BE2C (cell line): ENCODE measurements at places on chromosomes 6 and 20.
A peak's percentile ranks its signal among the peaks of the same experiment; 100 is the strongest.

DNA sequence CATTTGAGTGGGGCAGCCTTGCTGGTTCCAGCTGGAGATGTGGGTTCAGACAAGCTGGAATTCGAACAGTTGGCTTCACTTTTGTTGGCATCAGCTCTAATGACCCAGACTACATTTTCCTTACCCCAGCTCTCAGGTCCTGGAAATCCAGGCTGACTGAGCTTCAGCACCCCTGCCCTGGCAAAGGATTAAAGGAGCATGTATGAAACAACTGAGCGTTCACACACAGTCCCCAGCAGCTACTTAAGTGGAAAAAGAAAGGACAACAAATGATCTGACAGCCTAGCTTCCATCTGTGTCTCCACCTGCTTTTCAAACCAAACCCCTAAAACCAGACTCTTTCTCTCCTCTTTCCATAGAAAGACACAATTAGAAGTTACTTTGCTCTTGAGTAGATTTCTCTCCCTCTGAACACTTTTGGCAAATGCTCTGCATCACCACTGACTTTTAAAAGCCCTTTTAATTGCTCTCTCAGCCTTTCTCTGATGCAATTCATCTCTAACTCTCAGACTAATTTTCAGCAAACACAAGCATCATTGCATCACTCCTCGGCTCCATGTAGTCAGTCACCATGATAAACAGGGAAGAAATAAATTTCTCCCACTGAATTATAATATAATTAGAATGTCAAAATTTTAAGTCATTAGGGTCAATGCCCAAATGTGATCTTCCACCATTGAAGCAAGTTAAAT, 28.1 kb downstream of the ROS1 start:
- no peak for DNase-seq

- no peak for DNase-seq
Observed at GRCh38 chr20:49937027-49937929, 1.1 kb downstream of the RNF114 start.

DNA sequence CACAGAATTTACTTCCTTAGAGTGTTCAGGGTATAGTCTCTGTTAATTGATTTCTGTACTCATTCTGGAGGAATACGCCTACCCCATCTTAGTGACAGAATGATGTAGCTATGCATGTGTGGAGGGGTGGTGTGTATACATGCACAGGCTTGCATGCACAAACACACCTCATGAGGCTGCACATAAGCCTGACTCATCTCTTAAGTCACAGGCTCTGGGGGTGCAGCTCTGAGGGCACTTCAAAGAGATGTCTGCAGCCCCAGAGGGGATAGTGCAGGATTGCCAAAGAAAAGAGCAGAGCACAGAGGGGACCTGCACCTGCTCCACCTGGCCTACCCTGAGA, 24.6 kb downstream of the TBX18 start:
- no peak for DNase-seq

DNA sequence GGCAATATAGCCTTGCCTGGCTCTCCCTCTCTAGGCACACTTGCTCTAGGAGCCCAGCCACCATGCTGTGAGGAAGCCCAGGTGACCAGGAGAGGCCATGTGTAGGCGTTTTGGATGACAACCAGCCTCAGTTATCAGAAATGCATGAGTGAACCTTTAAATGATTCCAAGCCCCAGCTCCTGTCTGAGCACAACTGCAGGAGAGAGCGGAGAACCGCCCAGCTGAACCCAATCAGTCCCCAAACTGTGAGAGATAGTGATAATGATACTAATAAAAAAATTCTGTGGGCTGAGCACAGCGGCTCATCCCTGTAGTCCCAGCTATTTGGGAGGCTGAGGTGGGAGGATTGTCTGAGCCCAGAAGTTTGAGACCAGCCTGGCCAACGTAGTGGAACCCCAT, 83.8 kb upstream of the TOX2 start:
- no peak for DNase-seq

- DNase-seq: no peak
Observed at GRCh38 chr20:17808782-17809181, 109.0 kb downstream of the BANF2 start.

GRCh38 chr20:51460569-51461265, 81.8 kb downstream of the NFATC2 start:
- no peak for DNase-seq

- no peak for DNase-seq
Observed at GRCh38 chr6:12803486-12803885, 86.9 kb downstream of the PHACTR1 start.

DNA sequence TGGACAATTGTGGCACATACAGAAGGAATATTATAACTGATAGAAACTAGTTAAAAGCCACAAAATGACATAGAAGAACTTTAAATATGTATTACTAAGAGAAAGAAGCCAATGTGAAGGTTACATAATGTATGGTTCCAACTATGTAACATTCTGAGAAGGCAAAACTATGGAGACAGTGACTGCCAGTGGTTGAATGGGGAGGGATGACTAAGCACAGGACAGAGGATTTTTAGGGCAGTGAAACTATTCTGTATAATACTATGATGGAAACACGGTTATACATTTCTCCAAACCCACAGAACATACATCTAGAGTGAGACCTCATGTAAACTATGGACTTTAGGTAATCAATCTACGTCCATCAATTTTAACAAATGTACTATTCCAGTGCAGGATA, 22.4 kb downstream of the SYNCRIP start:
- no peak for DNase-seq

GRCh38 chr6:7269816-7270215, 43.2 kb downstream of the SSR1 start:
- DNase-seq: no peak

DNA sequence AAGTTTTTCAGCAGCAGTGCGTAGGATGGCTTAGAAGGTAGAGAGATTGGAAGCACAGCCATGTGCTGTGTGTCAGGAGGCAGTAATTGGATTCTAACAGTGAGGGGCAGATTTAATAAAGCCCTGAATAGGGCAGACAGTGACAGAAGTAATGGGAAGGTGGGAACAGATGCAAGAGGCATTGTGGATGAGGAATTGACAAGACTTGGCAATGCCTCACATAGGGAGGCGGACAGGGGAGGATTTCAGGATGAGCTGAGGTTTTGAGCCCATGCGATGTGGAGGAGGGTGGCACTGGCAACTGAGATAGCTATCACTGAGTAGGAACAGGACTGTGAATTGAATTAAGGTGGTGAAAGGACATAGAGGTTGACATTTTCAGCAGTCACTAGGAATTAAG, 262.2 kb upstream of the FLRT3 start:
- DNase-seq: peak; percentile 86
